ENCODE measurements at places on chromosomes 4 and X. TPM values are rescaled to one million over a fixed set of nuclear protein-coding genes. Genes with fewer than 3 reads are reported as not detected.

Gene SFRP2
- total RNA-seq: not detected

Gene ATP2B3
- total RNA-seq: 0.57 TPM

Gene STK32B
- 0.52 TPM for total RNA-seq

DNA sequence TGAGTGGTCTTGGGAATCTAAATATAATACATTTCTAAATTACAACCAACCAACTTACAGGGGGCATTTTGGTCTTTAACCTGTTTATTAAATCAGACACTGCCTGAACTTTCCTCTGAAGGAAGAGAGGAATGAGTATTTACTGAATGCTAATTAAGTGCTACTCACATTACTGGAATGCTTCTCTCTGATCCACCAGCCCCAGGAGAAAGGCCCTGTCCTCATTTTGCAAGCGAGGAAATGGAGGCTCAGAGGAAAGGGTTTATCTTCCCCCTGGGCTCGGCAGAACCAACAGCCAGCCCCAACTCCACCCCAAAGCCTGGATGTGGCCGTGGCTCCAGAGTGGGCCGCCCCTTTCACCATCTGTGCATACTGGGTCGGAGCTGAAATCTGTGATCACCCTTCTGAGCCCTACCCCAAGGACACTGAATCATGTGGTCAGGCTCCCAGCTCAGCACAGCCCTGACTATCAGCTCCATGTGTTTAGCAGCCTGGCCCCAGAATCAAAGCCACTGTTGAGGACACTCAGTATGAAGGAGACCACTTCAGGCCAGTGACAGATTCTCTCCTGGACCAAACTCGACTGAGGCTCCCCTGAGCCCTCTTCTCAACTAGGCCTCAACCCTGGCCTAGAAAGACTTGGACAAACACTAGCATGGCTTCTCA lies 56.7 kb upstream of the ENPP6 start:
- no peak for DNase-seq

DNA sequence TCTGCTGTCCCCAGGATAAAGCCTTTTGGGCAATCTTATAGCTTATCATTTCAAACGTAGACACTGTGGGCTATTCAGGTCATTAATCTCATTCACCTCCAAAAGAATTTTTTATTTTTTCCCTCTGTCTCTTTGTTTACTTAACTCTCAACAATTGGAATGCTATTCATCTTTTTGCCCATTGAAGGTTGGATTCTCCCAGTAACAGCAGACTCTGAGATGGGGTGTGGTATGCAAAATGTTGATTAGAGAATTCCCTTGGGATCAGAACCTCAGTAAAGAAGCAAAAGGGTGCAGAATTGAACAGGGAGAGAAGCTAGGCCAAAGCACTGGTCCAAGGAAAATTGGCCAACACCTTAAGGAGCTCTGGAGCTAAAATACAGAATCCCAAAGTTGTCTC lies 60.4 kb downstream of the CAMK2D start:
- no peak for DNase-seq

- DNase-seq: no peak
Measured at GRCh38 chr4:155572106-155572703, 94.4 kb upstream of the GUCY1A1 start.

DNA sequence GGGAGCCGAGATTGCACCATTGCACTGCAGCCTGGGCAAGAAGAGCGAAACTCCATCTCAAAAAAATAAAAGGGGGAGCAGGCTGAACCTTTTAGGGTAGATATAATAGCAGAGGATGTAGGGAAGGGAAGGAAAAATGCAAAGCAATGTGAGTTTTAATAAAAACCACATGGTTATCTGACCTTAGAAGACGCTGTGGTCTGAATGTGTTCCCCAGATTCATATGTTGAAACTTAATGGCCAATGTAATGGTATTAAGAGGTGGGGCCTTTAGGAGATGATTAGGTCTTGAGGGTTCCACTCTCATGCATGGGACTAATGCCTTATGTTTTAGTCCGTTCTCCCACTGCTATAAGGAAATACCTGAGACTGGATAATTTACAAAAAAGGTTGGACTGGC lies 114.1 kb upstream of the STX18 start:
- DNase-seq: no peak

GRCh38 chrX:9368262-9368661 lies 96.6 kb upstream of the TBL1X start:
- DNase-seq: no peak

DNA sequence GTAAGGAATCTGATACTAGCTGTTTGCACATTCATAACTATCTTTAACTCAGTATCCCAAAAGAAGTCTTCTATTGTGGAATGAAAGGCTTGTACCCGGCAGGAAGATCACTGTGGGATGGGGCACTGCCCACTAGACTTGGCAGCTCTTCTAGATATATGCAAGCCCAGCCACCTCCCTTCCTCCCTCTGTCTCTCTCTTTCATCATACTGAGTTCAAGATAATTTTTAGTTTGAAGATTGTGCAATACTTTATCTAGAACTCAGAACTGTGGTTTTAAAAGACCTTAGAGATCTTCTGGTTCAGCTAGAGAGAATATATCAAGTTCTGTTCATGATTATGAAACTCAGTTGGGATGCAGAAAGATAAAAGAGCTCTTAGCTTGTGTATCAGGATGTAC lies 22.5 kb upstream of the GPR34 start:
- peak; percentile 9 for DNase-seq

DNA sequence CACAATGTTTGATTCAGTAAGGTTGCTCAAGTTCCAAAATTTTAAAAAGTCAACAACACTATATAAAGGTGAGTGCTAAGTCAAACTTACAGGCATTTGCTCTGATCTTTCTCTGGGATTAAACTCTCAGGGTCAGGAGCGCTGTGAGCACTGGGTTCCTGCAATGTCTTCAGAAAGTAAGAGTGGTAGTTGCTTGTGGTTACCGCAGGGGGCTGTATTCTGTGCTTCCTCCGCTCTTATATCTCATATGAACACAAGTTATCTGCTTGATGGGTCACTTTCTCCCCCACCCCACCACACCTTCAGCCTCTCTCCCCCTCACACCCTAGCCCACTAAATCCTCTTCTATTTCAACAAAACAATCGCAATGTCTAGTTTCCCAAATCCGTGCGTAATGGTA lies 116.4 kb upstream of the IGSF1 start:
- no peak for DNase-seq
